Sciatic nerve (tissue), 2 donors: ENCODE measurements at places on chromosomes 5 and 9.

DNA sequence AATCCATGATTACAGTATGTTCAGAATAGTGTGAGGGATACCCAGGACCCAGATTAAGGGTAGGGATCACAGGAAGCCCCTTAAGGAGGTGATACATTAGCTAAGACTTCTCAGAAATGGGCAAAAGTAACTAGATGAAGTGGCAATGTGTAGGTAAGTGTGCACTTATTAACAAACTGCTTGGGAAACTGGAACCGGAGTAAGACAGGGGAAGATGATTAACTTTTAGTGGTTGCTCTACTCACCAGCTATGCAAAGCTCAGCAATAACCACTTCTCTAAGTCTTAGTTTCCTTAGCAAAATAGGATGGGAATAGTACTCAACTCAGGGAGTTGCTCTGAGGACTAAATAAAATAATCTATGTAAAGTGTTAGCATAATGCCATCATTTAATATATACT, 182.2 kb downstream of the MCTP1 start:
- DNase-seq: no peak

GRCh38 chr9:90805006-90805996, 3.7 kb downstream of the SYK start:
- DNase-seq: no peak

DNA sequence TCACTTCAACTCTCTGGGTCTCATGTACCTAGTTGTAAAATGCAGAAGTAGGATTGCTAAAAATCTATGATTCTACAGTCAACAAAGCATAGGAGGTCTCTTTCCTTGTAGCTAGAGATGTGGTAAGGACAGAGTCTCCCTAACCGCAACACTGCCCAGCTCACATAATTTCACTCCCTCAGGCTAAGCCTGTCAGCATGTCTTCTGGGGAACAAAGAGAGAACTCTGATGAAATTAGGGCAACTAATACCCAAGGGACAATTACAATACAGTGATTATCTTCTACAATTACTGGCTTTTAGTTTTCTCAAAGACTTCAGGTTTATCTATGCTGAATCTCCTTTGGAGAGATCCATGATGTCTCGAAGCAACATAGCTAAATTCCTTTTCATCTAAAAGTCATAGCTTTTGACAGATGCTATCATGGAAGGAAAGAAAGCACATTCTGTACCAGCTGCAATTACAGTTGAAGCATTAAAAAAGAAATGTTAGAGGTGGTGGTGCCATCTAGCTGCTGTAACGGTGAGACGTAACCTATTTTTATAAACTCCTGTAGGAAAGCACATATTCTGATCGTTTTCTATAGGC, 141.1 kb upstream of the TARS1 start:
- no peak for DNase-seq

- DNase-seq: no peak
These were observed 21.7 kb upstream of the FAT2 start for GRCh38 chr5:151612689-151613427.

- no peak for DNase-seq
These were observed 22.2 kb upstream of the GLDC start for GRCh38 chr9:6667633-6668280.

- no peak for DNase-seq
These were observed 23.9 kb downstream of the CLTA start for GRCh38 chr9:36214571-36214970.

- DNase-seq: no peak
These were observed 53.3 kb upstream of the PRSS3 start for GRCh38 chr9:33742051-33742450.
